Breast epithelium (tissue), 4 donors: ENCODE measurements at places on chromosomes 5 and 9. TPM values are rescaled to one million over a fixed set of nuclear protein-coding genes. Genes with fewer than 3 reads are reported as not detected.

DNA sequence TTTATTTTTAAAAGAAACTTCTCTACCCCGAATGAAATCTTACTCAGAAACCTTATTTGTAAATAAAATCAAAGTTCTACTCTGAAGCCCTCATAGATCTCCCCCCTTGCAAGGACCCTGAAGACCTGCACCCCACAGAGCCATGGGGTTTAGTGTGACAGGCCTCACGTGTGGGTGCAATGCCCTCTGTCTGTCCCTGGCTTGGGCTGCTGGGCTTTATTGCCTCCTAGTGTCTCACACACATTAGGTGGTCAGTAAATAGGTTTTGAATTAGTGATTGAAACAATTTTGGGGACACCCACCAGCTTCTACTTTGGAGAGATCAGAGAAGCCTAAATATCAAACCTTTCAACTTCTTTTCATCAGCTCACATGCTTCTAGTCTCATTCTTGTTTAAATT lies 403.7 kb downstream of the KDM4C start:
- H3K27me3 ChIP-seq, result no peaks in the 10 kb centered on the region
- H3K27ac ChIP-seq, result no peak overlapping the region
- no peaks in the 10 kb centered on the region for H3K4me1 ChIP-seq
- no peak overlapping the region for H3K4me3 ChIP-seq
- no peaks in the 10 kb centered on the region for H3K36me3 ChIP-seq

PGM5 gene
- 11.6 TPM for total RNA-seq

DNA sequence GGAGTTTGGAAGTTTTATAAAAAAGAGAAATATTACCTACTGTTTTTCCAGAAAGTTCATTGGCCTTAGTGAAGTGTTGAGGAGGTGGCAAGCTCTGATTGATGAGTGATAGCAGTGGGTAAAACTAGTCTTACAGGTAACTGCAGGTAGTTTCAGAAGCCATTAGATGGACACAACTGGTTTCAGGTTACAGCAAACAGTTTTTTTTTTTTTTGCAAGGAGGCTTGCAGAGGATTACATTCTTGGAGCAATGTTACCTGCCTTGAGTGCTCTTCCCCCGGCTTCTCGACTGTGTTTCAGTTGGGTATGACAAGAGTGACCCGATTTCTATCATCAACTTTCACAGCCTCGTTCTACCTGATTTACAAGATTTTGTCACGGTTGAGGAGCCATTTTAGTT lies 333.4 kb downstream of the YTHDC2 start:
- H3K27me3 ChIP-seq, result no peaks in the 10 kb centered on the region
- H3K27ac ChIP-seq, result no peak overlapping the region
- no peaks in the 10 kb centered on the region for H3K4me1 ChIP-seq
- no peak for DNase-seq
- no peak overlapping the region for H3K4me3 ChIP-seq

SARDH gene
- 1.0 TPM for total RNA-seq

GRCh38 chr5:178899289-178899688 lies 3.6 kb downstream of the ZFP2 start:
- H3K27me3 ChIP-seq, result no peaks in the 10 kb centered on the region
- H3K4me3 ChIP-seq, result no peak overlapping the region
- H3K27ac ChIP-seq, result no peak overlapping the region
- no peak for DNase-seq

SPINK6 gene
- total RNA-seq, result not detected

LIX1 gene
- total RNA-seq, result not detected

GRCh38 chr9:127838375-127839078 lies 15.9 kb downstream of the ENG start:
- no peak for DNase-seq
- no peak overlapping the region for H3K4me3 ChIP-seq
- no peaks in the 10 kb centered on the region for H3K36me3 ChIP-seq
- H3K27ac ChIP-seq, result peak overlapping the region; percentile 65
- H3K27me3 ChIP-seq, result no peaks in the 10 kb centered on the region
- H3K4me1 ChIP-seq, result peaks cover 9% of the 10 kb centered on the region

GRCh38 chr5:173042763-173043107 lies 13.4 kb upstream of the CREBRF start:
- DNase-seq, result no peak
- no peak overlapping the region for H3K4me3 ChIP-seq
- H3K4me1 ChIP-seq, result no peaks in the 10 kb centered on the region

DNA sequence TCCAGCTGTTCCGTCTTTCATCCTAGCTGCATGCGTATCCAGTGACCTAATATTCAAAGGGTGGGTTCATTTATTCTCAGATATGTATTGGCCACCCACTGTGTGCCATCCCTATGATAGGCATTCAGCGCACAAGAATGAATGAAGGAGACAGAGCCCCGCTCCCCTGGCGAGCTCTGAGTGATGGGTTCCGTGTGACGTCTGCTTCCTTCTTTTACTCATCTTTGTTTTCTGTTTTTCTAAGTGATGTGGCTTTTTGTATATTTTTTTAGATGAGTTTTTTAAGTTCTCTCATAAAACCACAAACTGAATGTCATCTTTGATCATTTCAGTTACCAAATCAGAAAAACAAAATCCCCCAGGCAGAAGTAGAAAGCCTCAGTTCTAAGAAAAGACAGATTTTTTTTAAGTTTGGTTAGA lies 168.3 kb upstream of the OTULINL start:
- no peaks in the 10 kb centered on the region for H3K36me3 ChIP-seq
- no peak overlapping the region for H3K4me3 ChIP-seq
- no peaks in the 10 kb centered on the region for H3K27me3 ChIP-seq
- no peaks in the 10 kb centered on the region for H3K4me1 ChIP-seq
- H3K27ac ChIP-seq, result peak overlapping the region; percentile 13

DNA sequence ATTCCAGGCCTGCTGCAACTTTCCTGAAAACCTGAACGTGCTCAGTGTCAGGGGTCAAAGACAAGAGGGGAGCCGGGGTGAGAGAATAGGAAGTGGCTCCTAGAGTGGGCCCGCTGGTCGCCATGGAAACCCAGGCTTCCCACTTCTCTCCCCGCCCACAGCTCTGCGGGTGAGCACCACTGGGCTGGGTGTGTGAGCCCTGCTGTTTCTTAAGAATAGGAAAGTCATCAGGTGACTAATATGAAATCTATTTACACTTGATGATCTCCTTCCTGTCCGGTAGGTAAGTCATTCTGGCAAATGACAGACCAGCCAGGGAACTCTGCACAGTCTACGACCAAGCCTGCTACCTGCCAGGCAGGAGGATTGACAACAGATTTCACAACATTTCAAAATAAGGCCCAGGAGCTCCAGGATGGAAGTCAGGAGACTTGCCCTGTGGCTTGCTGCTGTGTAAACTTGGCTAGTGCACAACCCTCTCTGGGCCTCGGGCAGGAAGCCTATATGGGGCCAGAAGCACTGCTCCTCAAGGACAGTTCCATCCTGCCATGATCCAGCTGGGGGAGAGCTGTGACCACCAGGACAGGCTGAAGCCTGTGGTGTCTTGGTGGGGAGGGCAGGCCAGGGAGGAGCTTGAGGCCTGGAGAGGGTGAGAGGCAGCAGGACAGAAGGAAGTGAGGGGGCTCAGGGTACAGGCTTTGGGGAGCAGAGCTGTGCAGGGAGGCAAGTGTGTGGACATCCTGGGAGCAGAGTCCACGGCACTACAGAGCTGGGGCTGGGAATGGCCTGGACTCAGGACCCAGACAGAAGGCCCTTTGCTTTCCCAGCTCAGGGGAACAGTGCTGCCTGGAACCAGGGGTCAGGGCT lies 60.6 kb downstream of the SHB start:
- peaks cover 8% of the 10 kb centered on the region for H3K4me1 ChIP-seq
- H3K27ac ChIP-seq, result peak overlapping the region; percentile 65
- no peak for DNase-seq
- H3K27me3 ChIP-seq, result no peaks in the 10 kb centered on the region

GRCh38 chr5:88876714-88877113 lies 6.3 kb downstream of the MEF2C start:
- H3K27me3 ChIP-seq, result no peaks in the 10 kb centered on the region
- no peak overlapping the region for H3K27ac ChIP-seq
- no peak overlapping the region for H3K4me3 ChIP-seq

TXNDC8 gene
- total RNA-seq, result not detected

TAF11L5 gene
- total RNA-seq, result not detected

- no peaks in the 10 kb centered on the region for H3K4me1 ChIP-seq
- no peaks in the 10 kb centered on the region for H3K36me3 ChIP-seq
- no peak overlapping the region for H3K27ac ChIP-seq
- H3K4me3 ChIP-seq, result no peak overlapping the region
Observed at GRCh38 chr9:35186524-35186923, 24.7 kb downstream of the UNC13B start.

GRCh38 chr5:97067296-97067850 lies 75.0 kb downstream of the LIX1 start:
- no peaks in the 10 kb centered on the region for H3K27me3 ChIP-seq
- DNase-seq, result no peak
- no peaks in the 10 kb centered on the region for H3K36me3 ChIP-seq
- H3K4me1 ChIP-seq, result no peaks in the 10 kb centered on the region

- H3K36me3 ChIP-seq, result peaks cover 5% of the 10 kb centered on the region
- DNase-seq, result no peak
- no peak overlapping the region for H3K4me3 ChIP-seq
- no peaks in the 10 kb centered on the region for H3K27me3 ChIP-seq
- no peaks in the 10 kb centered on the region for H3K4me1 ChIP-seq
Observed at GRCh38 chr5:179720222-179720621, 12.4 kb upstream of the MAML1 start.

GRCh38 chr5:35822511-35822910 lies 34.2 kb upstream of the IL7R start:
- no peaks in the 10 kb centered on the region for H3K27me3 ChIP-seq
- H3K27ac ChIP-seq, result no peak overlapping the region

DNA sequence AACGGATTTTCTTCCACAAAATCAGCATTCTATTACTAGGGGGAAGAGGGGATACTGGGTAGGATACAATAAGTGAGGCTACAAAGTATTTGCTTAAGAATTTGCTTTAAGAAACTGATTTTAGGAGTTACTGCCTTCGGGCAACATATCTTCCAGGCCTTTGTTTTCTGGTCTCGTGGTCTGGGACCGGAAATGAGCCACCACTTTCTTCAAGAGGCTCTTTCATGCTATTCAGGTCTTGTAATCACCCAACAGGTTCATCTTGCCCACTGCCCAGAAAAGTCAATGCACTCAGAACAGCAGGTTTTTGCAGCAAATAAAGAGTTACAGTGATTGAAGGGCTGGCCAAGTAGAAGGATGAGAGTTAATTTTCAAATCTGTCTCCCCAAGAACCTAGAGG lies 6.6 kb upstream of the AOPEP start:
- no peaks in the 10 kb centered on the region for H3K27me3 ChIP-seq
- no peak overlapping the region for H3K27ac ChIP-seq
- H3K4me3 ChIP-seq, result no peak overlapping the region

DNA sequence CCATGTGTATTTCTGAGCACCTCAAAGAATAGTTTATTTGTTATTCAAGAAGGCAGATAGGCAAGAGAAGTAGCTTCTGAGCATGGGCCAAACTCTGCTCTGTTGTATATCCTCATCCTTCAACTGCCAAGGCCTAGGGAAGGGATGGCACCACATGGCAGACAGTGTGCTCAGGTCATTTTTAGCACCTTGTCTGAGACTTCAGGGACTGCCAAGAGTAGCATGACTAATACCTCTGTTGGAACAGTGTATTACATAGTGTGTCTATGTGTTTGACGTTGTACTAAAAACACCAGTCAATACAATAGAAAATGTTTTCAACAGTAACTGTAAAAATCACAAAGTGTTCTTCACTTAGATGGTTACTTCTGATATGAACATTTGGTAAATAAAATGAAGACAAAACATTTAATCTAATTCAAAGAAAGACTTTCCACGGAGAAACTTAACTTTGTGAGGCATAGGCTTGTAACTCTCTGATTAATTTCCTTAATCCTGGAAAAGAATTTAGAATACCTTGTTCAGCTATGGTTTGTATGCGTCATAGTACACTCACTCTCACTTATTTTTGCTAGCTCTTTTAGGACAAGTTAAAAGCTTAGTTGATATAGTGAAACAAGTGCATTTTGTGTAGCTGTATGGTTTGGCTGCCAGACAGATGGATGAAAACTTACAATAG lies 318.4 kb upstream of the RIOK2 start:
- DNase-seq, result no peak
- no peaks in the 10 kb centered on the region for H3K36me3 ChIP-seq
- H3K27ac ChIP-seq, result no peak overlapping the region
- H3K4me3 ChIP-seq, result no peak overlapping the region
- H3K27me3 ChIP-seq, result no peaks in the 10 kb centered on the region

DNA sequence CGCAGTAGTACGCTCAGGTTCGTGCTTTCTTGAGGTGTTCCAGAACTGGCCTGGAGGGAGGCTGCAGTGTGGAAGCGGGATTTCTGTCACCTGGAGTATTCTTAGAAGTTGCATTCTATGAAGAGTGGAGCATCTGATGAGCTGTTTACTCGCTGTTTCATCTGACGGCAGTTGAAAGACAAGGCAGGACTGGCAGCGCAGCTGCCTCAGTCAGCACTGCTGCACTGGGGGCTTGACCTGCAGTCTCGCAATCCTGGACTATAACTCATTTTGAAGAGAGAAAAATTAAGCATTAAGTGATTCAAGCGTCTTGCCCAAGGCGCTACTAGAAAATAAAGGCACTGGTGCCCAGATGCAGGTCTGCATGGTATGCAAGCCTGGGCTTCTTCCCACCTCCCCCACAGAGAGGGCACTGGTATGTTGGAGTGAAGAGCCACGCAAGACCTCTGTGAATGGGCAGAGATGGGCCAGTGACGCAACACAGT lies 10.6 kb downstream of the TENT4A start:
- DNase-seq, result no peak
- H3K4me1 ChIP-seq, result no peaks in the 10 kb centered on the region
- no peak overlapping the region for H3K27ac ChIP-seq
- H3K4me3 ChIP-seq, result no peak overlapping the region
- H3K36me3 ChIP-seq, result no peaks in the 10 kb centered on the region

DNA sequence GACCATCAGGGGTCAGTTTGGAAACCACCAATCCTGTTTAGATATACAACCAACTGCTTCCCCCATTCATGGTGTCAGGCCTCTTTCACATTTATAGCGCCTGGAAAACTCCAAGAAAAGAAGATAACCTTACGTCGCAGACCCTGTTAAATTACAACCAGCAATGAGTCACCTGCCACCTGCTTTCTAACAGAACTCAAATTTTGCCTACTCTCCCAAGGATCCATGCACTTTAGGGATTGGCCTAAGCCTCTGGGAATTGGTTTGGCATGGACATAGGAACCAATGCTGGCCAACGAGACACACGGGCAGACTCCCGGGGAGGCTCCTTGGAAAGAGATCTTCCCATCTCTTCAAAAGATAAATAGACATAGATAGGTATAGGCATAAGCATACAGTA lies 87.0 kb downstream of the FEM1C start:
- H3K36me3 ChIP-seq, result no peaks in the 10 kb centered on the region
- H3K27ac ChIP-seq, result peak overlapping the region; percentile 44
- no peaks in the 10 kb centered on the region for H3K4me1 ChIP-seq
- no peak overlapping the region for H3K4me3 ChIP-seq
- no peaks in the 10 kb centered on the region for H3K27me3 ChIP-seq

GRCh38 chr9:132699956-132700355 lies 29.7 kb downstream of the GTF3C4 start:
- no peak for DNase-seq
- no peaks in the 10 kb centered on the region for H3K36me3 ChIP-seq
- no peaks in the 10 kb centered on the region for H3K27me3 ChIP-seq
- H3K4me1 ChIP-seq, result no peaks in the 10 kb centered on the region
- no peak overlapping the region for H3K4me3 ChIP-seq
